ENCODE measurements at places on chromosomes 5 and 9.
A peak's percentile ranks its signal among the peaks of the same experiment; 100 is the strongest.

DNA sequence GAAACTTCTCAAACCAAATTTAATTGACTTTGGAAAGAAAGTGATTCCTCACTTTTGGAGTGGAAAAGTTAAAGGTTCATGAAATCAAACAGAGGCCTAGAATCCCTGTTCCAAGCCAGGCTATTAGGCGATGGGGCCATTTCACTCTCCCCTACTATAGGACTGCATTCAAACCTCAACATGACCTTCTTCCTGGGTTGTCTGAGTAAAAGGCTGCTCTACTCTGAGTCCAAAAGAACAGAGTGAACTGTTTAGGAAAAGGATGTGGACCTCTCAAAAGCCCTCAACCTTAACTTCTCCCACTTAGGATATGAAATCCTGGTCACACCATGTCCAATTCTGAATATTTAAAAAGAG, 15.8 kb downstream of the C5orf52 start:
- no peak for DNase-seq

- no peak for DNase-seq
Measured at GRCh38 chr5:78787783-78788182, 139.2 kb upstream of the LHFPL2 start.

- DNase-seq = no peak
Measured at GRCh38 chr5:83523929-83524328, 52.4 kb downstream of the VCAN start.

DNA sequence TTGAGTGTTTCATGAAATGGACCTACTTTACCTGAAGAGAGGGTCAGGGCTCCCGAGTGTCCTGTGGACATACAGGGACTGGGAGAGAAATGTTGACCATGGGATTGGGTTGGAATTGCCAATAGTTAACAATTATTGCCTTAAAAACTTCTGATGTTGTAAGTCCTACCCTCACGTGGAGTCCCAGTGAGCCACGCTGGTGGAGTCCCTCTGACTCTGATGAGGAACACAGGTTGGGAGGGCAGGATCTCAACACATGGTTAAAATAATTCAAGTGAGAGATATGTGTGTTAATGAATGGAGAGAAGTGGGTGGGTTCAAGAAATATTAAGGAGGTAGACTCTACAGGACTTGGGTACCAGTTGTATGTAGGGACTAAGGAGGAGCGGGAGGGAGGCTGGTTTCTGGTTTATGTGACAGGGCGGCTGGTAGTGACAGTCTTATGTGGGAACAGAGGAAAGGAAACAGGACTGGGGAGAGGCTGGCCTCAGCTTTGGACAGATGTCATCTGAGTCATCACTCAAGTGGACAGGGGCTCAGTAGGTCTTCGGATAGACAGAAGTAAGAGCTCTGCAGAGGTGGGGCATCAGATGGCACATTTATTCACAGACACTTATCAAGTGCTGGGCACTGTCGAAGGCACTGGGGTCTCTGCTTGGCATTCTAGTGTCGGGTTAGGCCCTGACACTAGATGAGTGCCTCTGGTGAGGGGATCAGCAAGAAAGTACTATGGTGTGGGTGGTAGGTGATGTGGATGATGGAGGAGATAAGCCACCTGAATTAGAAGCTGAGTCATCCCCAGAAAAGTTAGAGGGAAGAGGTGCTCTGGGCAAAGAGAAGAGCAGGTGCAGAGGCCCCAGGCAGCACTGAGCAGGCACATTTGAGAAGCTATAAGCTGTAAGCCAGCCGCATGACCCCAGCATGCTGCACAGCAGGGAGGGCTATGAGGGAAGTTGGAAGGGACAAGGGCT, 27.2 kb downstream of the MAML1 start:
- DNase-seq = peak; percentile 15

GRCh38 chr9:136654820-136655535, 7.7 kb upstream of the EGFL7 start:
- no peak for DNase-seq

- DNase-seq = no peak
Measured at GRCh38 chr5:135598691-135599395, 20.1 kb upstream of the CXCL14 start.

GRCh38 chr5:109614301-109614700, 75.4 kb upstream of the MAN2A1 start:
- DNase-seq = no peak

- no peak for DNase-seq
Measured at GRCh38 chr5:69212022-69212421, 22.6 kb downstream of the CENPH start.

GRCh38 chr5:180199390-180199789, 9.6 kb downstream of the RASGEF1C start:
- no peak for DNase-seq

DNA sequence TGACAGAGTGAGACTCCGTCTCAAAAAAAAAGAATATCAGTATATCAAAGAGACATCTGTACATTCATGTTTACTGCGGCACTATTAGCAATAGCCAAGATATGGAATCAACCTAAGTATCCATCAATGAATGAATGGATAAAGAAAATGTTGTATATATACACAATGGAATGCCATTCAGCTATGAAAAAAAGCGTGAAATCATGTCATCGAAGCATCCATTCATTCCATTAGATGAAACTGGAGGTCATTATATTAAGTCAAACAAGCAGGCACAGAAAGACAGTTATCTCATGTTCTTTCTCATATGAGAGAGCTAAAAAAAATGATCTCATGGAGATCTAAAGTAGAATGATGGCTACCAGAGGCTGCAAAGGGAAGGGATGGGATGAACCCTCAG, 180.9 kb upstream of the TLX3 start:
- DNase-seq = no peak

DNA sequence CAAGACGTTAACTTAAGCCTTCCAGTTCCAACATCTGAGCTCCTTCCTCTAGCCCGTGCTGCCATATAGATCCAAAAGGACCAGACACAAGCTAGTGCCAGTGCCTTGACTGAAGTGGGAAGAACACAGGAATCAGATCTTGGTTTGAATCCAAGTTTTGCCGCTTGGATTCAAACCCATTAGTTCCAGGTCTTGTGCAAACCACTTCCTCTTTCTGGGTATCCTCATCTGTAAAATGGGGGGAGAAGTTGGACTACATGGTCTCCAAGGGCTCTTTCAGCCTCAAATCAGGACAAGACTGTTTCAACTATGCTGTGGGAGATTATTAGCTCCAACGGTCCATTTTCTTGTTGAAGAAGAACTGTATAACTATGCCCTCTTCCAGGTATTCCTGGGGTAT, 32.6 kb downstream of the TTLL11 start:
- DNase-seq = no peak
